ENCODE measurements at places on chromosomes 6 and 20.

DNA sequence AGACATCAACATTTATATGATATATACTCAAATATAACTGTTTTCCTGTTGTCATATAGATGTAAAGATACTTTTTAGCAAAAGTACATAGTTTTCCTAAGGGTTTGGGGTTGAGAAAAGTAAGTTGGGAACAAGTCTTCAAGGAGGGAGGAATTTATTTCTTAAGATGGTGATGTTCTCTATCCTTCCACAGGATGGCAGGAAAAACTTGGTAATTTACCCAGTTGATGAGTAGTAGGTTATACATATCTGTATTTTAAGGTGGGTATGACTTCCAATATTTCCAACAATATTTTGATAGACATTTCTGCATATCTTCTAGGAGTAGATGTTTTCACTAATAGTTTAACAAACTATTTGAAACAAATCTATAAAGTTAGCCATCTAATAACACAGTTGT is 254.4 kb downstream of the RIMS1 start:
- no peak for DNase-seq

DNA sequence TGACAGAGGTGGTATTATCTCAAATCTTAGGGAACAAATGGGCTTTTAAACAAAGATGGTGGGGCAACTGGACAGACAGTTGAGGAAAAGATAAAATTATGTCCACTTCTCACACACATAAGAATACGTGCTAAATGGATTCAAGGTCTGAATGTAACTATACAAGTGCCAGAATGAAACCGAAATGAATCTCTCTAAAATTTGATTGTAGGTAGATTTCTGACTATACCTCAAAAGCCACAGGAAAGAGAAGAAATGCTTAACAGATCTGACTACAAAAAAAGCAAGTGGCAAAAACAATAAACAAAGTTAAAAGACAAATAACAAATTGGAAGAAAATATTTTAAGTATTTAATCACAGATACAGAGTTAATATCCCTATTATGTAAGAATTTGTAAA is 182.7 kb upstream of the OLIG3 start:
- no peak for DNase-seq

GRCh38 chr20:36482044-36482473 is 59.3 kb upstream of the MYL9 start:
- DNase-seq = no peak

GRCh38 chr6:72363844-72364740 is 257.8 kb upstream of the KCNQ5 start:
- no peak for DNase-seq

DNA sequence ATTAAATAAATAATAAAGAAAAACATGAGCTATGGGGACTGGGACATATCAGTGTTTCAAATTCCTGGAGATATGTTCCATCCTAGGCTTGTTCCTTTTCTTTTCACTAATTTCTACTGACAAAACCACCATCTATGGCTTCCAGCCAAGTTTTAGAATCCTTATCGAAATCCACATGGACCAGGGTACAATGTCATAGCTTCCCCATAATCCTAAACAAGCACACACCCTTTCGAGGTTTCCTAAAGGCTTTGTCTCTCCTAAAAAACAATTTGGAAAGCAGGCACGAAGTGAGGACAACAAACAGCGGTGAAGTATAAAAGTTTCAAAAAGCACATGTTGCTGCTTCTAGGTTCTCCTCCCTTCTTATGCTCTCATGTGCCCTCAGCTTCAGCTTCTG is 13.3 kb upstream of the DST start:
- no peak for DNase-seq

- no peak for DNase-seq
Observed at GRCh38 chr6:109015176-109015575, 79.5 kb downstream of the SESN1 start.

- no peak for DNase-seq
Observed at GRCh38 chr20:56348305-56348693, 10.5 kb upstream of the FAM210B start.

GRCh38 chr20:46011631-46012482 is 3.1 kb downstream of the MMP9 start:
- DNase-seq = peak; percentile 49

All from kidney (tissue), 22 donors.